ENCODE measurements at places on chromosomes 12 and 14. TPM values are rescaled to one million over a fixed set of nuclear protein-coding genes. Genes with fewer than 3 reads are reported as not detected.

- no peak for DNase-seq
These were observed 130.7 kb downstream of the GPHN start for GRCh38 chr14:66638689-66639088.

Gene RPGRIP1
- total RNA-seq = not detected

DNA sequence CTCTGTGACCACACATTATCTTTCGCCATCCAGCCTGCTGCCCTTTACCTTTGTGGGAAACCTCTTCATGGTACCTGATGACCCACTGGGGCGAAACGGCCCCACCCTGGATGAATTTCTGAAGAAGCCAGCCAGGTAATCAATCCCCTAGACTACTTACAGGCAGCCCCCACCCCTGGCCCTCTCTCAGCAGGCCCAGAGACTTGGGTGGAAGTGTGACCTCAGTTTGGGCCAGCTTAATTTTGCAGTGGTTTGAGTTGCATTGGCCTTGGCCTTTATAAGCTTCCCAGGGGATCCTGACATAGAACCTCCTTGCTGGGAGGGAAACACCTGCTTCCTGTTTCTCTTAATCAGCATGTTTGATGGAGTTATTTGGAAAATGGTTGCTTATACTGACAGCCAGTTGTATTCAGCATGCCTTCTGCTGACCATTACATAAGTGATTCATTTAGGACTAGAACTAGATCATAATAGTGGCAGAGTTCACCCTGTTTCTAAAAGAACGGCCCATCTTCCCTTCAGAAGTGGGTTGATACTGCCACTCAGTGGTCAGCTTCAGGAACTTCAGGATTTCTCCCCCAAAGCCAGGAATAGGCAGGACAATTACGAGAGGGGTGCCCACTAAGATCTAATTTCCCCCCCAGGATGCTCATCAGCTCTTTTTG lies 6.1 kb downstream of the SDR39U1 start:
- DNase-seq = peak; percentile 90

- no peak for DNase-seq
These were observed 74.6 kb upstream of the MYF6 start for GRCh38 chr12:80632835-80633234.
